ENCODE measurements at places on chromosomes 11 and 22.

- DNase-seq, result no peak
Observed at GRCh38 chr22:26985206-26985605, 327.8 kb downstream of the MIAT start.

DNA sequence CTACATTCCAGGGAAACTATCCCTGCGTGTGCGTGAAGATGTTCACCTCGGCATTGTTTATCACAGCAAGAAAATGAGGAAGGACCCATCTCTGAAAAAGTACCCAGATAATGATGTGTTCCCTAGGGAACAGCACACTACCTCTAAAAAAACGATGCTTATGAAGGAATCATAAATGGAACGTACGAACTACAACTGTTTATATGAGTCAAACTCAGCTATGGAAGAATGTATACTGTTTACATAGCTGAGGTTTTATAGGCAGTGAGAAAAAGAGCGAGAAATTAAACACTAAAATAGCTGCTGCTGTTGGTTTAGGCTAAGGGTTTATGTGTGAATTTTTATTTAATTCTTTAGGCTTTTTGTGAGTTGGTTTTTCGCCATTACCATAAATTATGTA is 48.9 kb downstream of the APOL1 start:
- DNase-seq, result no peak

GRCh38 chr22:19626042-19626587 is 88.2 kb upstream of the SEPTIN5 start:
- DNase-seq, result no peak

GRCh38 chr11:70002433-70002832 is 75.7 kb upstream of the ANO1 start:
- DNase-seq, result no peak

DNA sequence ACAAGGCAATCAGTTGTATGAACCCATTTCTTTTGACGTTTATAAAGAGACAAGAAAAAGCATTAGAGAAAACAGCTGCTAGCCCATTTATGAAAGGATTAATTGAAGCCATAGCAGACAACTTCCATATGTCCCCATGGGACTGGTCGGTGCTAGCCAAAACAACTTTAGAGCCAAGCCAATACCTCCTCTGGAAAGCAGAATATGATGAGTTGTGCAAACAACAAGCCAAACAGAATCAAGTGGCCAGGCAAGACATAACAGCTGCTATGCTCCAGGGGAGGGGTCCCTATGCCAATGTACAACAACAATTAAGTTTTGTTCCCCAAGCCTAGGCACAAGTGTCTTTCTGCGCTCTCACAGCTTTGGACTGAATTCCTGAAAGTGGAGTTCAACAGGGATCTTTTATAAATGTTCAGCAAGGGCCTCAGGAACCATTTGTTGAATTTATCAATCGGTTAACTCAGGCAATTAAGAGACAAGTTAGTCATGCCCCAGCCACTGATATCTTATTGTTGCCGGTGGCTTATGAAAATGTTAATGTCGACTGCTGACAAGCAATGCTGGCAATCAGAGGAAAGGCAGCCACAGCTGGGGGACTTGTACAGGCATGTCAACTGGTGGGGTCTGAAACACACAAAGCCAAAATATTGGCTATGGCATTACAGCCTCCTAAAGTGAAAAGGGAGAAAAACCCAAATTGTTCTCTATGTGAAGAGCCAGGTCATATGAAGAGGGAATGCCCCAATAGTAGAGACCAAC is 1593.1 kb upstream of the TENM4 start:
- DNase-seq, result no peak

DNA sequence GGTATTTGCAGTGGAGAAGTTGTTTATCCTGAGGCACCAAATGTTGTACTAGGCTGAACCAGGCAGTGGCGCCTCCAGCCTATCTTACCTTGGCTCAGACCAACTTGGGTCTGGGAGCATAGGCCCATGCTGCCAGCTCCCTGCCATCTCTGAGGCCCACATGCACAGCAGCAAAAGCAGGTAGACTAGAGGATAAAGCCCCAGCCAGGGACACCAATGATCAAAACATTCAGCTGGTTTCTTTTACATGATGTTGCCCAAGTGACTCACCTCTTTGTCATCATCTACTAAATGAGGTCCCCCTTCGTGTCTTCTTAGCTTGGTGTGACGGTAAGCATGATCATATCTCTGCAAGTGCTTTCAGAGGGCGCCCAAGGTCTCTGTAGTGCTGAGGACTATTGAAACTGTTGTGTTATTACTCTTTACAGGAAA is 112.1 kb upstream of the DRD2 start:
- no peak for DNase-seq

DNA sequence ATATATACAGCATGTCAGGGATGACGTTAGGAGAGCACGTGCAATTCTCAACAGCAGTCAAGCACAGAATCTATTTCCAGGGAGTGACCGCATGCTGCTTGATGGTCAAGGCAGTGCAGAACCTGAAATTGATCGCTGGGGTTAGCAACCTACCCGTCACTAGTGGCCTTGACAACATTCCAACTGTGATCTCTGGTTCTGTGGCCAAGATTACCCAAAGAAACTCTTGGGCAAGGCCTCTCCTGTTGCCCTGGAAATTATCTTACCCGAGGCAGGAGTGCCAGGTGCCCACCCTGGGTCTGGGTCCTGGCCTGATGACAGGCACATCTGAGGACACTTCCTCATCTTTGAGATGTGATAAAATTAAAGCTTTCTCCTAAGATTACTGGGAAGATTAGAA is 2.2 kb downstream of the TM7SF2 start:
- no peak for DNase-seq

- peak; percentile 55 for DNase-seq
Observed at GRCh38 chr11:69292221-69292648, 1.7 kb upstream of the MYEOV start.

DNA sequence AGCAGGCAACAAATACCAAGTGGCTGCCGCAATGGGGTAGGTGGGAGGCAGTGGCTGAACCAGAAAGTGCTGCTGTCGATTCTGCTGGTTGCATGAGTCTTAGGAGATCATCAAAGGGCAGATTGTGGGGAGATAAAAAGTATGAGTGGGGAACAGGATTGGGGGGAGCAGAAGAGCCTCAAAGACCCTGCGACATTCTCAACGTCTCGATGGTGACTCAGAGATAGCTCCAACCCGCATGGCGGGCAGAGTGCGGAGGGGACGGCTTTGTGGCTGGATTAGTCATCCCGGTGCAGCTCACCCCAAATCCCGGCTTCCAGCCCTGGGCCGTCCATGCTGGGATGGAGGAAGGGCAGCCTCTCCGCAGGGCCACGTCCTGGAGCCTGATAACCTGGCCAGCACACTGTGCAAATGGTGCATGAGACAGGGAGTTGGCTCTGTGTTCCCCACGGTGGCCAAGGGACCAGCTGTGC is 11.6 kb upstream of the RTN4R start:
- no peak for DNase-seq

DNA sequence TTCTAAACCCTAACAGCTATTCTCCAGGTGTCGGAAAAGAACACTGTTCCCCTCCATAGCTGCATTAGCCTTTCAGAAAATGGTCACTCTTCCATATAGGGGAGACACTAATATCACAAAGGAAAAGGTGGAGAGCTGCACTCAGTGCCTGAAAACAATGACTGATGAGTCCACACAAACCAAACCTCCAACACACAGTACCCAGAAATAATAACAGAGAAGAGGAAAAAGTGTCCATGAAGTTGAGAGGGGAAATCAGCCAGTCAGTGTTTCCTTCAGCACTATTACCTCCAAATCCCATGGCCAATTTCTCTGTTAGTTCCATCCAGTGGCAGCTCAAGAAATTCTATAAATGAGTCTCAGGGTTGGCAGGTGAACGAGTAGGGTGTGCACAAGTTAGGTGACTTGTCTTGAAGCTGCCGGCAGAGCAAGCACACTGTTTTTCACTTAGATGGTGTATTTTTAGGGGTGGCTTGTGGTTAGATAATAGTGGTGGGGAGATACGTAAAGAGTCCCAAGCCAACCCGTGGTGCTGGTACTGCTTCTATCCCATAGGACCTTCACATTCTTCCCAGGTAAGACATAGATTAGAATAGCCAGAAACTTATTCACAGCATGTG is 84.5 kb upstream of the CHRM4 start:
- DNase-seq, result no peak

GRCh38 chr11:43541993-43542392 is 138.5 kb upstream of the HSD17B12 start:
- DNase-seq, result no peak

DNA sequence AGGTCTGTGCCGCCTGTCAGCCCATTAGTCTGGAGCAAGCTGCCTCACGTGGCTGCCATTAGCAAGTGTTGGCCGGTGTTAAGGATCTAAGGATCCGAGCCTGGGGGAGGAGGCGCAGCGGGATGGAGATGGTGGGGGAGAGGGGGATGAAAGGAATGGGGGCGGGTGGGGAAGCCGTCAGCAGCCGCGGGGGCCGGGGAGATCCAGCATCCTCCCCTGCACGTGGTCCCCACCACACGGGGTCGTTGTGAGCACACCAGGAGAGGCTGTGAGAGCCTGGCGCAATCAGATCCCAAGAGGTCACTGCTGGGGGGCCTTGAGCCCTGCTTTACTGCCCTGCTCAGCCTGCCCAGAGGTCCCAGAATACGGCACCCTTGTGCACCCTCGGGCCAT is 7.3 kb downstream of the CABP7 start:
- DNase-seq, result no peak

- no peak for DNase-seq
Observed at GRCh38 chr11:78011301-78011700, 11.8 kb downstream of the KCTD14 start.

DNA sequence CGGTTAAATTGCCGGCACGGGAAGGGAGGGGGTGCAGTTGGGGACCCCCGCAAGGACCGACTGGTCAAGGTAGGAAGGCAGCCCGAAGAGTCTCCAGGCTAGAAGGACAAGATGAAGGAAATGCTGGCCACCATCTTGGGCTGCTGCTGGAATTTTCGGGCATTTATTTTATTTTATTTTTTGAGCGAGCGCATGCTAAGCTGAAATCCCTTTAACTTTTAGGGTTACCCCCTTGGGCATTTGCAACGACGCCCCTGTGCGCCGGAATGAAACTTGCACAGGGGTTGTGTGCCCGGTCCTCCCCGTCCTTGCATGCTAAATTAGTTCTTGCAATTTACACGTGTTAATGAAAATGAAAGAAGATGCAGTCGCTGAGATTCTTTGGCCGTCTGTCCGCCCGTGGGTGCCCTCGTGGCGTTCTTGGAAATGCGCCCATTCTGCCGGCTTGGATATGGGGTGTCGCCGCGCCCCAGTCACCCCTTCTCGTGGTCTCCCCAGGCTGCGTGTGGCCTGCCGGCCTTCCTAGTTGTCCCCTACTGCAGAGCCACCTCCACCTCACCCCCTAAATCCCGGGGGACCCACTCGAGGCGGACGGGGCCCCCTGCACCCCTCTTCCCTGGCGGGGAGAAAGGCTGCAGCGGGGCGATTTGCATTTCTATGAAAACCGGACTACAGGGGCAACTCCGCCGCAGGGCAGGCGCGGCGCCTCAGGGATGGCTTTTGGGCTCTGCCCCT is 529 bp upstream of the CCND1 start:
- no peak for DNase-seq

DNA sequence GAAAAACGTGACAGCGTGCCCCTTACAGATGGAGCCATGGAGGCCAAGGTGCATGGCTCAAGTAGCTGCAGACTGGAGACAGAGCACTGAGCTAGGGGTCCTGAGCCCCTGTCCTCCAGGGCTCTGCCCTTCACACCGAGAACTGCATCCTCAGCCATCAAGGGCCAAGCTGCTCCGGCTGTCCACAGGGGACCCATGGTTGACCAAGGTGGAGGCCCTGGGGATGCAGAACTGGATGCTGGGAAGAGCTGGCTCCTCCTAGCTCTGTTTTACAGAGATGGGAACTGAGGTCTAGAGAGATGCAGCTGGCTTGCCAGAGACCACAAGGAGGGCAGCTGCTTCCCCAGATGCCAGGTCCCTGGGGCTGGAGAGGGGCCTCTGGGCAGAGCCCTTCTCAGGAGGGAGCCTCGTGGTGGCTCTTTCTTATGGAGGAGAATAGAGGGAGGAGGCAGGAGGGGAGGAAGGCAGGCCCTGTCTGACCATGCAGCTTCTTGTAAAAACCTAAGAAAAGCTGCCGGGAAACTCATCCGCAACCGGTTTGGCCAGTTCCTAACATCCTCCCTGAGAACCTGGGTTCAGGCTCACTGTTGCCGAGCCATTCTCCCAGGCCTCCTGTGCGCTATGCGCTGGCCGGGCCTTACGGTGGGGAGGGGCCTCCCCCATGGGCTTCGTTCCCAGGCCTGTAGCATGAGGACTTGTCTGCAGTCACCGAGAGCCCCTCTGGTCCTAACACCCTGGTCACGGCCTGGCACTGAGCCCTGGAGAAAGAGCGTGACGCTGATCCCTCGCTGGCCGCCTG is 80.6 kb downstream of the WNT7B start:
- DNase-seq, result no peak

GRCh38 chr11:12653729-12654128 is 20.5 kb upstream of the TEAD1 start:
- no peak for DNase-seq

GRCh38 chr11:63709336-63709884 is 28.1 kb downstream of the RTN3 start:
- DNase-seq, result no peak

- no peak for DNase-seq
Observed at GRCh38 chr11:124536520-124536919, 6.9 kb downstream of the OR8B12 start.

DNA sequence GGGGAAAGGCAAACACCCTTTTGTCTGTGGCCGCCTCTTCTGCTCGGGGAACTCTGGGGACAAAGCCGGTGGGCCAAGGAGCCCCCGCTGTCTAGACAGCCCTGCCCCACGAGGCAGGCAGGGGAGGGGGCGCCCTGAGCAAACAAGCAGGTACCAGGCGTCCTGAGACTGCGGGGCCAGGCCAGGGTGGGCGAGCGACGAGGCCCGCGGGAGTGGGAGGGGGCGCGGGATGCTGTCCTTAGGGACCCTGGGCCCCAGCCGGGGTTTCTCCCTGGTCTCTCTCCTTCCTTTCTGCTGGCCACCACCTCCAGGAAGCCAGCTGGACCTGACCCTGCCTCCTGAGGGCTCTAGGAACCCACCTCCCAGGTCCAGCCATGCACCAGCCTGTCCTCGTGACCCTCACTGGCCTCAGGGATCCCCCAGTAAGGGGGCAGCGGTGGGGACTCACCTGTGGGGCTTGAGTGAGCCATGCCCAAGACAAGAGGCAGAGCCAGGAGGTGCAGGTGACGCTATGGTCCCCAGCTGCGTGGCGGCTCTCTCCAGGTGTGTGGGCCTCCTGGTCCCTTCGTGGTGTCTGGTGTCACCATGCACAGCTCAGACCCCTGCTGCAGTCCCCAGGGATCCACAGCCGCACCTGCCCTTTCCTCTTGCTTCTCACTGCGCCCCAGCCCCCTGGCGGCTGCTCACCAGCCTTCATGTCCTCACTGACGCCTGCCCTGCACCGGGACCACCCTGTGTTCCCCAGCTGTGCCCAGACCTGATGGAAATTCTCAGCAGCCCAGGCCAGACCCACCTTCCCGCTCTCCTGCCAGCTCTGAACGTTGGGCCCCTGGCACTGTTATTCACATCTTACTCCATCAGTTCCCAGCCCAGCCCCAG is 26.5 kb upstream of the MUC5AC start:
- no peak for DNase-seq

DNA sequence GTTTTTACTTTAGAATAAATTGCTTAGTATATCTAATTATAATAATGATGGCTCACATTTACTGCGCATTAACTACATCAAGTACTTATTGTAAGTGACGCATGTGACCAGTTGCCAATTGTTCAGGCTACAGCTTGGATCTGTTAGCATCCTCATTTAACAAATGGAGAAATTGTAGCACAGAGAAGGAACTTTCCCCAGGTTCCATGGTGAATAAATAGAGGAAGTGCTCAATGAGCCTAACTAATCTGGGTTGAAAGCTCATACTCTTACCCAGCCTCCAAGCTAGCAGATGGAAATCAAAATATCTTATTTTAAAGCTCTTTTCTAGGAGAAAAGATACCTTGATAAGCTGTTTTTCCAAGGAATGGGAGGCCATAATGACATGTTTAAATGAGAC is 19.8 kb downstream of the MMP27 start:
- no peak for DNase-seq

GRCh38 chr11:94401773-94402265 is 600 bp upstream of the GPR83 start:
- no peak for DNase-seq
